ENCODE measurements at places on chromosomes 7 and 10. TPM values are rescaled to one million over a fixed set of nuclear protein-coding genes. Genes with fewer than 3 reads are reported as not detected.

GRCh38 chr10:101485681-101486554 lies 102.1 kb downstream of the POLL start:
- DNase-seq, result no peak
- H3K27ac ChIP-seq, result no peak overlapping the region
- H3K36me3 ChIP-seq, result no peaks in the 10 kb centered on the region
- no peaks in the 10 kb centered on the region for H3K27me3 ChIP-seq

DNA sequence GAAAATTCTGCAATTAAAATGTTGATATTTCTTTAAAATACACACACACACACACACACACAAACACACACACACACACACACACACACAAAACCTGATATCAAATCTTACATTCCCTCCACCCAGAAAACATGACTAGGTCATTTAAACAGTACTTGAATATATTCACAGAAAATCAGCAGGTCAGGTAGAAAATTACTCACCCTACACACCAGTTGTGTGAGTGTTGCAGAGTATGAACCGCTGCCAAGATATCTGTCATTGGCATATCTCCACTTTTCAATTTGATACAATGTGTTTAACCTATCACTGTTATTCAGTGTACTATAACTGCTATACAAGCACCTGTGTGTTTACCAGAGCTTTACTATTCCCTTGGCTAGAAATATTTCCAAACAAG lies 283.6 kb upstream of the LRRTM3 start:
- no peak overlapping the region for H3K27ac ChIP-seq
- no peak for DNase-seq
- H3K27me3 ChIP-seq, result no peaks in the 10 kb centered on the region
- H3K4me1 ChIP-seq, result no peaks in the 10 kb centered on the region

- H3K27ac ChIP-seq, result no peak overlapping the region
- no peak overlapping the region for H3K4me3 ChIP-seq
- no peaks in the 10 kb centered on the region for H3K36me3 ChIP-seq
- no peak for DNase-seq
Measured at GRCh38 chr10:125061557-125062226, 98.7 kb downstream of the CTBP2 start.

DNA sequence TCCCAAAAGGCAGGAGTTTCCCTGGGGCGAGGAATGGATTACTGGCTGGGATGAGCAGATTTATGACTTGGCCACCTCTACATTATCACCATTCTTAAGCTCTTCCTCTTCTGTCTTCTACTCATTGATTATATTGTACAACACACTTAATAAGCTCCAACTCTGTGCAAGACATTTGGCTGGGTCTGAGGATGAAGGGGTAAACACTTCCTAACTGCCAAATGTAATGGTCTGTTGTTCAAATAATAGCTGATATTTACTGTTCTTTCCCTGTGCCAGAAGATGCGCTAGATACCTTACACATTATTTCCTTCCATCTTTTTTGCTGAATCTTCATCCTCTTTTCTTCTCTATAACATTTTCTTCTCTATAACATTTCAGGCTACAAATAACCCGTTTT lies 11.6 kb downstream of the OR6V1 start:
- H3K27ac ChIP-seq, result no peak overlapping the region
- DNase-seq, result no peak
- no peaks in the 10 kb centered on the region for H3K4me1 ChIP-seq

Gene SPDYE9
- total RNA-seq, result not detected

All from GM12878 (cell line).